IPS DF 6.9 (cell line): ENCODE measurements at places on chromosomes 12 and 14.

GRCh38 chr14:33646692-33647260, 304.1 kb downstream of the EGLN3 start:
- DNase-seq: no peak

DNA sequence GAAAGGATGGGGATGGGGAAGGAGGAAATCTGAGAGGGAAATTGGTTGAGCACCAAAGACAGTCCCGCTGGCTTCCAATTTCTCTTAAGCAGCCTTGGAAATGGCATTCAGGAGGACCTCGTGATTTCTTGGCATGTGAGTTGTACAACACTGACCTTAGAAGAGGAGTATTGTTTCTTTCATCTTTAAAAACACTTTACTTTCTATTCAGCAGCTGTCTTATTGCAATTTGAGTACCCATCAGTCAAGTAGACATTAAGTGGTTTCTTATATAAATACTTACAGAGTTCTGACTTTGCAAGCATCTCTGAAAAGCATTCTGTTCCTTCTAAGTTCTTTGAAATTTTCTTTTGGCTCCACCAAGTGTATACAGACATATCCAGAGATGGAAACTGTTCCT, 83.2 kb downstream of the LMNTD1 start:
- DNase-seq: no peak

GRCh38 chr14:64081174-64081746, 212.9 kb downstream of the ESR2 start:
- no peak for DNase-seq

- DNase-seq: no peak
Observed at GRCh38 chr14:103548463-103549351, 13.8 kb downstream of the BAG5 start.

DNA sequence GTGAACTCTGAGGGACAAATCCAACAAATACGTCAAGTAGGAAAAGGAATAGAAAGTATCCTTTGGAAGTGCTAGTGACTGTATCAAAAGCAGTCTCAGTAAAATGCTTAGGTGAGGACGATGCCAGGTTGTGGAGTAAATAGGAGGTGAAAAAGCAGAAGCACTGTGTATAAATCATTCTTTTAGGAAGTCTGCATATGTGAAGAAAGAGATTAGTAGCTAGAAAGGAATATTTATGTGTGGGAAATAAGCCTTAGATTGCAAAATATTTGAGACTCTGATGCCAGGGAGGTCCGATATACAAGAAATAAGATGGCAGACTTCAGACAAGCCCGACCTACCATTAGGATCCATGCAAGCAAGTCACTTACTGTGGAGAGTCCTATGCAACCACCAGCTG, 7.9 kb downstream of the CEP128 start:
- DNase-seq: no peak

GRCh38 chr12:62230652-62231051, 29.6 kb upstream of the USP15 start:
- DNase-seq: no peak
